ENCODE measurements at places on chromosomes 6 and 20.

DNA sequence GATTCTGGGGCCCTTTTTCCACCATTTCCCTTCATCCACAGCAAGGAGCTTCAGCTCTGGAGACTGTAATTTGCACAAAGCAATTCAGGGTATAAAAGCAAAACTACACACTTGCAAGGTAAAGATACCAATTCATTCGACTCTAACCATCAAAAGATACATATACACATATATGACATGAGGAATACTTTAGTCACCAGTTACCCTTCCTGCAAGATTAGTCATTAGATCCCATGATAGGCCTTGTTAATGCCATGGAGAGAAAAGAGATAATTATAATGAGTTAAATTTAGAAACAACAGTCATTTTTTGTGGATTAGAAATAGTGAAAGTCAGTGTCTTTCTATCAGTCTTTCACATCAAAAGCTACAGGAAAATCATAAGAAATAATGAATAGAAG, 204.2 kb downstream of the KCNQ5 start:
- no peak for DNase-seq

DNA sequence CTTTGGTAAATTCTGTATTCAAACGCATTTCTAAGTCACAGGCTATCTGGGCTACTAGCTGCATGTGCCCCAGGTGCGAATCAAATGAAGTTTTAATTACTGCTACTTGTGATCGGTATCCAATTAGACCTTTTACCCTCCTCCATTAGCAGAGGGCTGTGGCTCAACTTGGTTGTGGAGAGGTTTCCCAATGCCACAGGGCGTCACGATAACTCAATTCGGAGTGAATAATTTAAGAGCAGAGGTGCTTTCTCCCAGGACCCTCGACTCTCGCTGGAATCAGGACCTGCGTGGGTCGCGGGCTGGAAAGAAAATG, 640 bp downstream of the SAYSD1 start:
- DNase-seq = no peak

DNA sequence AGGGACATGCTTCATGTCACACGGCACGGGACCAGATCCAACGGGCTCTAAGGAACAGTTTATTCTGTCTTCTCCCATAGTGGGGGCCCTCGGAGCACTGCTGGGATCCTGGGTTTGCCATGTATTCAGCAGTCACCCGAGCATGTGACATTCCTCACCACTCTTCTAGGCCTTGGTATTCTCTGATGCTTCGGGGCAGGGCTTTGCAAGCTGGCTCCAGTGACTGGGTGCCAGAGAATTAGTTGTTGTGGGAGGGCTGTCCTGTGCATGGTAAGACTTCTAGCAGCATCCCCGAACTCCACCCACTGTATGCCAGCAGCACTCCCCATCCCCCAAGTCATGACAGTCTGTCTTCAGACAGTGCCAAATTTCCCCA, 5.4 kb downstream of the CCN5 start:
- DNase-seq = no peak

GRCh38 chr20:39640147-39640546, 678.0 kb downstream of the DHX35 start:
- DNase-seq = no peak

DNA sequence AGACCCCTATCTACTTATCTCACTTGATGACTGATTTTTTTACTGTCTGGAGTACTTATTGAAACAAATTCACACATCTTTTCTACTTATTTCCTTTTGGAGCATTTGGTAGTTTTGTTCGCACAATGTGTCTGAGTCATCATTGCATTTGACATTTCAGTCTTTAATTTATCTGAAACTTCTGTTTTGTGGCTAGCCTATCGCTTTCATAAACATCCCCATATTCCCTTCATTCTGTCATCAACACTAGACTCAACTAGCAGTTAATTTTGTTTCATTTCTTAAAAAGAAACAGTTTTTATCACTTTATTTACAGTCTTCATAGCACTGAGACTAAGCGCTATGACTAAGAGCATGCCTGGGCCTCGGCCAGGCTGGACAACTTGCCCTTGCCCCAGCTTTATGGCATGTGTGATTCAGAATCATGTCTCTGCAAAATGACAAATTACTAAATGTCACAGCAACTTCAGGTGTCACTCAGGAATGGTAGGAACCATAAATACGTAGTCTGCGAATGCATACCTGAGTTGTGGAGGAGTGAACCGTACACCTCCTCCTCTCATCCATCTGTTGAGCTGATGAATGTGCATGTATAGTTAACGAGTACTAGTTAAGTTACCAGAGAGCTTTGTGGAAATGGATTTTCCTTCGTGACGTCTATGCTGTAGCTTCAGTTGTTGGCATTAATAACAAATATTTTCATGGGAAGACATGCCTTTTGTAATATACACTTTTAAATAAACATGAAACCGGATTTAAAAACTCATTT, 16.2 kb downstream of the L3MBTL3 start:
- DNase-seq = no peak

Data from iPS-NIHi11 (cell line).